8988T (cell line): ENCODE measurements at places on chromosomes 4 and X.

GRCh38 chr4:100014616-100015015 is 64.5 kb upstream of the H2AZ1 start:
- no peak for DNase-seq

- no peak for DNase-seq
These were observed 18.3 kb downstream of the ADGRG4 start for GRCh38 chrX:136318895-136319597.

- no peak for DNase-seq
These were observed 113.1 kb downstream of the QDPR start for GRCh38 chr4:17398805-17399204.

- DNase-seq = no peak
These were observed 47.5 kb downstream of the FAM53A start for GRCh38 chr4:1636490-1637211.

DNA sequence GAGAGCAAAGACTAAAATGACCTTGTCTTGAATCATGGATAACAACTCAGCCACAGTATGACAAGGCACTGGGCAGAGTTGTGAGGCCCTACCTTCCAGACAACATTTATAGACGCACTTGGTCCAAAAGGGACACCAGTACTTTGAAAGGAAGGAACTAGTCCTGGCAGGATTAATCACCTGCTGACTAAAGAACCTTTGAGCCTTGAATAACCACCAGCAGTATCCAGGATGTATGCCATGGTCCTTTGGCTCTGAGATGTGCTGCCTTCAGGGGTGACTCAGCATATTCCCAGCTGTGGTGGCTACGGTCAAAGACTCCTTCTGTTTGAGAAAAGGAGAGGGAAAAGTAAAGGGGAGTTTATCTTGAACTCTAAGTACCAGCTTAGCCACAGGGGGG is 118.1 kb upstream of the PRR32 start:
- no peak for DNase-seq

GRCh38 chr4:40216622-40217366 is 20.0 kb downstream of the RHOH start:
- no peak for DNase-seq
